Left renal pelvis (tissue), 4 donors: ENCODE measurements at places on chromosomes 13 and 19. TPM values are rescaled to one million over a fixed set of nuclear protein-coding genes. Genes with fewer than 3 reads are reported as not detected.

The MYH14 gene
- 25.7 TPM for polyA plus RNA-seq

The HNRNPL gene
- polyA plus RNA-seq: 362 TPM

The ADGRE2 gene
- 0.56 TPM for polyA plus RNA-seq

The SLC25A41 gene
- polyA plus RNA-seq: 0.88 TPM

The FCGBP gene
- polyA plus RNA-seq: 9.5 TPM

The ZNF865 gene
- polyA plus RNA-seq: 6.8 TPM

The C19orf67 gene
- polyA plus RNA-seq: not detected

The PNMA8A gene
- polyA plus RNA-seq: 71.7 TPM

The RNF126 gene
- 20.1 TPM for polyA plus RNA-seq

DNA sequence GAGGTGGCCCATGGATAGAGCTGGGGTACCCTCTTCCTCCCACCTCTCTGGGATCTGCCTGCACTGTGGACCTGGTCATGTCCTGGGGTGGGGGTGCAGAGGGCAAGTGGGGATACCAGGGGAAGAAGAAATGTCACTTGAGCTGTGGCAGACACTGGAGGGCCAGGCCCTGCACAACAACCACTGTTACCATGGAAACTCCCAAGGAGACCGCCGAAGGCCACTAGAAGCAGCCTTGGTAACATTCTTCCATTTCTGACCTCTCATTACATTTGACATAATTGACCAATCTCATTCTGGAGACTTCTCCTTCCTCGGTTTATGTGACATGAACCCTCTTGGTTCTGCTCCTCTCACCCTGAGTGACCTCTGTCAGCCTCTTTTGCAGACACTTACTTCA lies 179.9 kb upstream of the SERP2 start:
- no peak for DNase-seq

DNA sequence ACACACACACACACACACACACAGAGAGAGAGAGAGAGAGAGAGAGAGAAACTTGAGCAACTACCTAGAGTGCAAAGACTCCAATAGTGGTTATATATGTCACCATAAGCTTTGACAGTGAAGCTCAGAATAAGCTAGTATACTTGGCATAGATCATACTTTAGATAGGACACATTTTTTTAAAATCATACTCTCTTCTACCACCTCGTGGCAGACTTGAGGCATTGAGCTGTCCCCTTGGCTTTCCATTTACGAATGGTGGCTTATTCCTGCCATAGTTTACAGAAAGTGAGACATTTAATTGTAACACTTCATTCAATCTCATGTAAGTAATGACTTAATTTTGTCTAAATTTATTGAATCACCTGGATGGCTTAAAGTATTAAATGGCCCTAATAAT lies 108.2 kb downstream of the EDNRB start:
- DNase-seq: no peak

- DNase-seq: no peak
Observed at GRCh38 chr19:38959618-38960017, 15.9 kb downstream of the FBXO17 start.

DNA sequence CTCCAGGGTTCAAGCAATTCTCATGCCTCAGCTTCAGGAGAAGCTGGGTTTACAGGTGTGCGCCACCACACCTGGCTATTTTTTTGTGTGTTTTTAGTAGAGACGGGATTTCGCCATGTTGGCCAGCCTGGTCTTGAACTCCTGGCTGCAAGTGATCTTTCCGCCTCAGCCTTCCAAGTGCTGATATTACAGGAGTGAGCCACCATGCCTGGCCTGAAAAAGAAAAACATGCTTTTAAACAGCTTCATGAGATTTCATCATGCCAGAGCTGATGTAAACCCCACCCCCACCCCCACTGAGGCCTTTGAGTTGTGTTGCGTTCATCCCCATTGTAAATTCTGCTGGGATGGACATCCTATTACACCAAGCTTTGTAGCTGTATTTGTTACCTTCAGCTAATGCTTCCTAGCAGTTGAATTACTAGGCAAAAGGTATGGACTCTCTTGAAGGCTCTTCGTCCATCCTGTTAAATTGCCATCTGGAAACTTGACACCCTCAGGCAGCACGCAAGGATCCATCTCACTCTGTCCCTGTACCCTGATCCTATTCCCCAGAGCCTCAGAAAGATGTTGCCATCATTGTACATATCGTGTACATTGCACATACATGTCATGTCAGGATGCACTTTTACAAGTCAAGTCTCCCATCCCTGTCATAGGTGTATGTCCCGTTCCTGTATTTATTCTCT lies 47.3 kb downstream of the NFIX start:
- DNase-seq: no peak

- no peak for DNase-seq
Observed at GRCh38 chr19:37718304-37718703, 1.3 kb downstream of the ZNF607 start.

- no peak for DNase-seq
Observed at GRCh38 chr19:4800591-4801081, 9.1 kb downstream of the FEM1A start.

DNA sequence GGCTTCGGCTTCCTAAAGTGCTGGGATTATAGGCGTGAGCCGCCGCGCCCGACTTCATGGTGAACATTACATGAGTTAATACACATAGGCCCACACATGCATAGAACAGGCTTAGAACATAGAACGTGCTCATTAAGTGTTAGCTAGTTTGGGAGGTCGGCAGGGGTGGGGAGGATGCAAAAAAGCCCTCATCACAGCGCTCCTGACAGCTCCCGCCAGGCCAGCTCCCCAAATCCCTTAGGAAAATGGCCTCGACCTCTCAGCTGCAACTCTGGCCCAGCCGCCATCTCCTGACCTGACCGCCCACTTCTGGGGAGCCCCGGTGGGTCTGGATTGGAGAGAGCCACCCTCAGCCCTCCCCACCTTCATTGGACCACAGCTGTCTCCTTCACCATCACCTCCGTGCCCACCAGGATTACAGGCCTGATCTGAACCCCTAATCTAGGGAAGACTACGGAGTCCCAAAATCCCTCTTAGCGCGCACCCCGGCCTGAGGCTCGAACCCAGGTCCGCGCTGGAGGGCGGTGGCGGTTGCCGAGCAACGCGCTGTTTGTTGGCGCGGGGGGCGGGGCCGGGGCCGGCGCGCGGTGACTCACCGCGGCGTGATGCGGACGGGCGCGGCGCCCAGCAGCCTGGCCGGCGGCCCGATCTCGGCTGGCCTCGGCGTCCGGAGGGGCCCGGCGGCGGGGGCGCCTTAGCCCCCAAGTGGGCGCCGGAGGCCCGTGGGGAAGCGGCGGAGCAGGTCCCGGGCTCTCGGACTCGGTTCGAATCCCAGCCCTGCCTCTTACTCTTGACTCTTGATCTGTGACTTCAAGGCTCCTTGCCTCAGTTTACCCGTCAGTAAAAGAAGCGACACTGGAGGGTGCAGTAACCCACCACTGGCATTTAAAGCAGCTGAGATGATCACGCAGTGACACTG lies 26.7 kb upstream of the NANOS3 start:
- no peak for DNase-seq

DNA sequence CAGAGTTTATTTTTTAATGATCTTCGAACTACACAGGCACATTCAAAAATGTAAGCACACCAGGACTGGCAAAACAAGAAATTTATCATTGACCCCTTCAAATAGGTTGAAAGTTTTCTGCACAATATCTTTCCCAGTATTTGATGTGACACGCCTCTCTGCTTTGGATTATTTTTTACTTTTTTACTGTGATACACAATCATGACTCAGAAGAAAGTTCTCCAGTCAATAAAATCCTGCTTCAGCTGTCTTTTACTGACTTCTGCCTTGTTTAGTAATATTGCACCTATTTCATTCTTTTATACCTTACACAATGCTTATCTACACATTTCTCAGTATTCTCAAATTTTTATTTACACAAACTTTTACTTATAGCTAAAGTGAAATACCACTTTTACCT lies 1750.4 kb downstream of the PCDH9 start:
- no peak for DNase-seq

GRCh38 chr13:52846567-52847321 lies 1.7 kb downstream of the PCDH8 start:
- DNase-seq: no peak

DNA sequence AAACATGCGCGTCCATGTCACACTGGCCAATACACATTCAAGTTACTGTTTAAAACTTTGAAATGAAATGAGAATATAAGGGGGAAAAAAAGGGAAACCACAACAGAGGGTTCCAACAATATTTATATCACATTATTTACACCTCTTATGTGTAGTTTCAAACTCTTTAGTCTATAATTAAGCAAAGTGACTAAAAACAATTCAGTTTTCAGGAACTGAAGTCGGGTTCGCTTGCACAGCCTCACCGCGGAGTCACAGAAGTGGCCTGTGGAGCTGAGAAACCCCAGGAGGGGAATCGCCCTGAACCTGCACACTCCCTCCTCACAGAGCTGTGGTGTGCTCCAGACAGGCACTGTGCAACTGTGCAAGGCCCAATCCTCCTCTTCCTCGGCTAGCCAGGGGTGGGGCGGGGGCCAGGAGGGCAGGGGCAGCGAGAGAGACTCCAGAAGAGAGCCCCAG lies 75.9 kb downstream of the STK24 start:
- DNase-seq: no peak

- DNase-seq: no peak
Observed at GRCh38 chr19:29655648-29656335, 9.5 kb upstream of the PLEKHF1 start.

DNA sequence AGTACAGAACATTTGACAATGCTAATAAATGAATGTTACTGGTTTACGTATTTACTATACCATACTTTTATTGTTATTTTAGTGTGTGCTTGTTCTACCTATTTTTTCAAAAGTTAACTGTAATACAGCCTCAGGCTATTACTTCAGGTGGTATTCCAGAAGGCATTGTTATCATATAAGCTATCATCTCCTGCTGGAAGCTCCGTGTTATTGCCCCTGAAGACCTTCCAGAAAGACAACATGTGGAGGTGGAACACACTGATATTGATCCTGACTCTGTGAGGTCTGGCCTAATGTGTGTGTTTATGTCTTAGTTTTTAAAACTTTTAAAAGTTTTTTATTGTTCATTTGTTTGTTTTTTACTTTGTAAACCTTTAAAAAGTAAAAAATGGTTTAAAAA lies 509.8 kb upstream of the SPRY2 start:
- DNase-seq: no peak

- DNase-seq: no peak
Observed at GRCh38 chr19:30780032-30780431, 407.8 kb downstream of the ZNF536 start.

DNA sequence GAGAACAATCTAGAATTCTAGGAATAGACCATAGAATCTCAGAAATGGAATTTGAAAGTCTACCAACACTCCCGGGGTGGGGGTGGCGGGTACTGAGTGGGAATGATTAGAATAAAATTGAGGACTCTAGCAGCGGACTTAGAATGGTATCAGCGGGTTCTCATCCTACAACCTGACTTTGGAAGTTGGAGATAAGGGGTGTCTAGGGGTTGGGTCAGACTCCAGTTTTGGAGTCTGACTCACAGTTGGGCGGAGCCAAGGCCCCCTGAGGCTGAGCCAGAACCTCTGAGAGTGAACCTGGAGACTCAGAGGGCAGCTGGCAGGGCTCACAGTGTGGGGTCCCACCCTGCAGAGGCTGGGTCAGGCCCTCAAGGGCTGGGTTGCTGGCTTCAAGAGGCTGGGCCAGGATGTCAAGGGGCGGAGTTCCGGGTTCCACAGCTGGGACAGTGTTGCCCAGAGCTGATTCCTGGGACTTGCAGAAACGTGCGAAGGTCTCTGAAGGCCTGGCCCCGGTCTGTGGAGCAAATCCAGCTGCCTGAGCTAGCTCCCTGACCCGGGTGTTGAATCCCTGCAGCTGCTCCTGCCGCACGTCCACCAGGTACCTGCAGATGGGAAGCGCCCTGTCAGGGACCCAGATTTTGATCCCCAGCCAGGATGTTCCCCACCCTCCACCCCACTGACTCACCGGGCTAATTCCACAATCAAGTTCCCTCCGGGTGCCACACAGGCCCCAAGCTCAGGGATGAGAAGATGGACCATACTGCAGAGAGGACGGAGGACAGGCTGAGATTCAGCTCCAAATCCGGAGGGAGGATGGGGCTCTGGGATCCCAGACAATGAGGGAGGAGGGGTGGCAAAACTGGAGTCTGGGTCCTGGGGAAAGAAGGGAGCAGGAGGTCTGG lies 1.6 kb upstream of the TNNI3 start:
- no peak for DNase-seq

DNA sequence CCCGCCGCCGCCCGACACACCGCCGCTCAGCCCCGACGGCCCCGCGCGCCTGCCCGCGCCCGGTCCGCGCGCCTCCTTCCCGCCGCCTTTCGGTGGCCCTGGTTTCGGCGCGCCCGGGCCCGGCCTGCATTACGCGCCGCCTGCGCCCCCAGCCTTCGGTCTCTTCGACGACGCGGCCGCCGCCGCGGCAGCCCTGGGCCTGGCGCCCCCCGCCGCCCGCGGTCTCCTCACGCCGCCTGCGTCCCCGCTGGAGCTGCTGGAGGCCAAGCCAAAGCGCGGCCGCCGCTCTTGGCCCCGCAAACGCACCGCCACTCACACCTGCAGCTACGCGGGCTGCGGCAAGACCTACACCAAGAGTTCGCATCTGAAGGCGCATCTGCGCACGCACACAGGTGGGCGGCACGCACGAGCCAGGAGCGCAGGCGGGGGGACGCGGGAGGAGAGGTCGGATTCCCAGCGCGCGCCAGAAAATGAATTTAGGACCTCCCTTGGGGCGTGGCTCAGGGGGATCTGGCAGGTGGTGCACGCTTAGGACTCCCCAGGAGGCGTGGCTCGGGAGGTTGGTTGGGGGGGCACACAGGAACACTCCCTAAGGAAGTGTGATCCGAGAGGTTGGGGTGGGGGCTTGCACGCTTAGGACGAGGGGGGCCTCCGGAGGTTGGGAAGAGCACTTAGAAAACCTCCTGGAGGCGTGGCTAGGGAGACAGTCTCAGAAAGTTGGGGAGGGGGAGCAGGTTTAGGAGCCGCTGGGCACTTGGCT lies 1.2 kb downstream of the KLF2 start:
- DNase-seq: no peak
